ENCODE measurements at places on chromosomes 2 and 18.

DNA sequence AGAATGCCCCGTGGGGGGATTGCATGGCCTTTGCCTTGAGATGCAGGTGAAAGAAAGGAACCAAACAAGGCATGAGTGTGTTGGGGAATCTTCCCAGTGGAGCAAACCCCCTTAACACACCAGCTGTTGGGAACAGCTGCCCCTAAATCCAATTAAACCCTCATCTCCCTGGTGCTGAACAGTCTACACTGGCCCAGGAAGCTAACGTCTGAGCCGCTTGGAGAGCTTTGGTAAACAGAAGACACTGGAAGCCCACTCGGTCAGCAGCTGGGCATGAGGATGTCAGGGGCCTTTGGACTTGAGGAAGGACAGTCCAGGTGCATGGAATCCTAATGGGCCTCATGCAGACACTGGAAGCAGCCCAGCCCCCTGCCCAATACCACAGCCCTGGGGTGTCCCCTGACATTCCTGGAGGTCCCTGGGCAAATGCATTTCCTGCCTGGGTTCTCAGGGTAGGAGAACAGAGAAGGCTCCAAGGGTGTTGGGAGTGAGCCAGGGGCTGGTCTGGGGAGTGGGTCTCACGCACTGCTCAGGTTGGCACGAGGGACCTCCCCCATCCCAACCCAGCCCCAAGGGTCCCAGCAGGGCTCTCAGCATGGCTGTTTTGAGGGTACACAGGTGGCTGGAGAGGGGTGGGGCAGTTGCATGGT lies 37.7 kb downstream of the GBX2 start:
- DNase-seq: no peak

DNA sequence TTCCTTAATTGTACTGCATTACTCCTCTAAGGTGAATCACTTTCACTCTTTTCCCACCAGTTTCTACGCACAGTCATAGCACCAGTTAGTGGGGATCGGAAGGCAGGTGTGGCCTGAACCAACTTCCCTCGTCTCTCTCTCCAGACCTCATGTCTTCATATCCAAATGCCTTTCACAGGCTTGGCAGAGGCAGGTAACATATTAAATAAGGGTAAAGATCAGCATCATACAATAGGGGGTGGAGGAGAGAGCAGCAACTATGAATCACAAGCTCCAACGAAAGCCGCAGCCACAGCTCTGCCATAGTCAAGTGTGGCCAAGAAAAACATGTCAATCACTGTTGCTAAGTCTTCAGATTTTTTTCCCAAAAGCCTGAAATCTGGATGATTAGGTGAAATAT lies 40.3 kb downstream of the AP1S3 start:
- no peak for DNase-seq

- no peak for DNase-seq
These were observed 166.8 kb downstream of the KCNS3 start for GRCh38 chr2:18045230-18045629.

GRCh38 chr2:26941486-26941885 lies 29.0 kb upstream of the MAPRE3 start:
- no peak for DNase-seq

GRCh38 chr2:95271381-95271971 lies 2.8 kb upstream of the PROM2 start:
- no peak for DNase-seq

DNA sequence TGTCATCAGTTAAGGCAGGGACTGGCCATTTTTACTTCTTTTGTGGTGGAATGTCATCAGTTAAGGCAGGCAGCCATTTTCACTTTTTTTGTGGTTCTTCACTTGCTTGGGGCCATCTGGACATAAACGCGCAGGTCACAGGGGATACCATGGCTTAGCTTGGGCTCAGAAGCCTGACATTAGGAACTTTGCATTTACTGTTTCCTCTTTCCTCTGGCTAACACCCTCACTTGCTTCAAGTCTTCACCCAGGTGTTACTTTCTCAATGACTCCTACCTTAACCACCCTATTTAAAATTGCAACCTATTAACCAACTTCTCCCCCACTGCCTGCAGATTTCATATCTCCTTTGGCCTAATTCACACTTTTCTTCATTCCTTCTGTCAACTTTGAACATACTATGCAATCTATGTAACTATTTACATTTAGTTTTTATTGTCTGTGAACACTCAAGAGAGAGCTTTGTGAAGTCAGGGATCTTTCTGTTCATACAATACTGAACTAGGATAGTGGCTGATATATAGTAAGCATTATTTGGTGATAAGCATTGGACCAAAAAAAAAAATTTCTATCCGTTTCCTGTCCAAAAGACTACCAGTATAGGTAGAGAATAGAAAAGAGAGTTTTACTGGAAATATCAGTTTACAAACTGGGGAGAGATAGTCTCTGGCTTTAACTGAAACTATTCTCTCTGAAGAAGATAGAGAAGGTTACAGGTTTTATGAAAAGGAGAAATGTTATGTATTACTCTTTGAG lies 600.1 kb upstream of the ZNF804A start:
- DNase-seq: no peak

DNA sequence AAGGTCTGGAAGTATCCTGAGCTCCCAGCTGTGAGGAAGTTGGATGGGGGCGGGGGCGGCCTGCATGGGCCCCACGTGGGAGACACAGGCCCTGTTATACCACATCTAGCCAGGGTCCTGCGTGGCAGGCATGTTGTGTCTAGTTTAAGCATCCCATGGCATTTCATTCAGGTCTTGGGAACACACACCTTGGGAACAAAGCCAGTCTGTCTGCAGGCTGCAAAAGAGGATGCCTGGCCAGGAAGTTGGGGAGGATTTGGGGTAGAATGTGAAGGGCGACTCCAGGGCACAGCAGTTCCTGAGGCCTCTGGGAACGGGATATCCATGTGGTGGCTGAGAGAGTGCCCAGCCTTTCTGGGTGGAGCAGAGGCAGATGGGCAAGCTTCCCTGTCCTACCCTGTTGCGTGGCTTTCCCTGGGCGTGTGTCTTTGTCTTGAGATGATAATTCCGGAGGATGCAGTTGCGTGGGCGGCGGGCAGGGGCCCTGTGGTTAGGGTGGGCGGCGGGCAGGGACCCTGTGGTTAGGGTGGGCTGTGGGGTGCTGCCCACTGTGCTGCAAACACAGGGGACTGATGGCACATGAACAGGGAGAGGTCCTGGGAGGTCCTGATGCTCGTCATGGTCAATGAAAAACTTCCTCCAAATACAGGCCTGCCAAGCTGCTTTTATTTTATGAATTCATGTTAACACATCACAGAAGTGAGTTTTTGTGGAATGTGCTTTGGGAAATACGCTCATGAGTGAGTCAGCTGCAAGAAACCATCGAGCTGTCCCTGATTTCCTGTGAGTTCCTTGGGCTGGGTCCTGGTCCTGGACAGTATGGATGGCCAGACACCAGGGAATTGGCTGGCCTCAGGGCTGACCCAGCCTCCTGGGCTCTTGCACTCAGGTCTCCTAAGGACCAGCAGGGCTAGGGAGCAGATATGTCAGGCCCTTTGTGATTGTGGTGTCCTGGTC lies 90.0 kb upstream of the HS6ST1 start:
- DNase-seq: no peak

GRCh38 chr2:5867056-5867455 lies 174.9 kb downstream of the SOX11 start:
- no peak for DNase-seq

- DNase-seq: no peak
These were observed at the start of gene EVA1A for GRCh38 chr2:75560768-75561565. Gene EVA1A, minus strand, starts transcription at chr2:75560939. Its CDS starts 42,799 bp downstream, at chr2:75518140.

DNA sequence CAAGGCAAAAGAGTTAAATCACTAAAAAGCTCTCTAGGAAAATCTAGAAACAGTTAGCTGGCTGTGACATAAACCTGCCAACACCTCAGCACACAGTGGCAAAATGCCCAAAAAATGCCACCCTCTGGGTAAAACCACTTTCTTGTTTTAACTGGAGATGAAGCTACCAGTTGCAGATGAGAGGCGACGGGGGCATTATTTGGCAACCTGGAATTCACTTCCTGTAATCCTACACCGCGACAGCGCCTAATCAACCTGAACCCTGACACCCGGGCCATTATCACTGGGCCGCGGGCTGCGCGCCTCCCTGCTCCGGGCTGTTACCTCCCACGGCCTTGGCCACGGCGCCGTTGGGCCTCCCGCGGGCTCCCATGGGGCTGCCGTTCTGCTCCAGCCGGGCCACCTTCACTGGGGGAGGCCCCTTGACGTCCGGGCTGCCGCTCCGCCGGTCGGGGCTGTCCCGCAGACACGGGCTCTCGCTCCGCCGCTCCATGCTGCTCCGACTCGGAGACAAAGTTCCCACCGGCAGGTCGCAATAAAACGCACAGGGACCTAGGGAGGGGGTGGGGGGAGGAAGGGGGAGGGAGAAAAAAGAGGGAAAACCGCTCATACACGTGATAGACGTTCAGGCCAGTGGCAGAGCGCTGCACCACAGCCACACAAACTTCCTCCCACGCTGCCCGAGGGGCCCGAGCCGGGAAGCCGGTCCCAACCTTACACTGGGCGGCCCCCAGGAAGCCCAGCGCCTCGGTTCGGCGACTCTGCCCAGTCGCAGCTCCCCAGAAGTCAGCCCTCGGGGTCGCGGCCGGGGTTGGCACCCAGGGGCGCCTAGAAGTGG lies 2.0 kb downstream of the SATB2 start:
- no peak for DNase-seq

- no peak for DNase-seq
These were observed 39.4 kb downstream of the CMPK2 start for GRCh38 chr2:6826081-6826913.

DNA sequence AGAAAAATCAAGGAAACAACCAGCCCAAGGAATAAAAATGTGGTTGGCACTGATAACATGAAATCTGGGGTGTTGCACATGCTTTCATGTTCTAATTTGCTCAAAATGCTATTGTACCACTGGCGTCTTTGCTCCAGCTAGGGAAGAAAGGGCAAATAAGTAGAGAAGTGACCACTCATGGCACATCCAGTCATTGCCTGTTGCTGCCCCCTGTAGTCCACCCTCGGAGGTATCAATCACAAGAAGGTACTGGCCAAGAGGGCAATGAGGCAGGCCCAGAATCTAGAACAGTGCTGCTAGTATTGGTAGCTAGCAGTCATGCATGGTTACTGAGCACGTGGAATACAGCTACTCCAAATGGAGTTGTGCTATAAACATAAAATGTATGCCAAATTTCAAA lies 213.4 kb downstream of the CDCA7 start:
- DNase-seq: no peak

GRCh38 chr2:36406296-36406695 lies 50.7 kb downstream of the CRIM1 start:
- no peak for DNase-seq

DNA sequence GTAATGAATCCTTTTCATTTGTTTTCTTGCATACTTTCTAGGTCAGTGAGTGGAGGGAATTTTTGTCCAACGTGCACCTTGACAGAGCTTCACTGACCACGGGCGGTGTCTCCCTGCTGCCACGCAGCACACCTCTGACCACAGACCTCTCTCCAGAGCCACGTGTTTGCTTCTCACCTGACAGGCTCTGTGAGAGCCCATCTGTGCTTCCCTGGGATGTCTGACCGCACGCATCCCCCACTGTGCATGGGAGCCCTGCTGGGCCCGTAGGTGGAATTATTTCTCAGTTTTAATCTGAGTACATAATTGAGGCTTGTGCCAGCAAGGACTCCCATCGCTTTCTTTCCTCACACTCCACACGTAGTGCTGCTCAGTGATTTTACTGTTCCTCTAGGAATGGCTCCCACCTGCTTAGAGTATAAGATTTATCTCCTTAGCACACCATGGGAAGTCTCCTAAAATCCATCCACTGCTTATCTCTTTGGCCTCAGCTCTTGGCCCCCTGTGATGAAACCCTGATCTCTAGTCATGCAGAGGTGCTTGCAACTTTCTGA lies 482.6 kb downstream of the TSN start:
- no peak for DNase-seq

- DNase-seq: no peak
These were observed 292.1 kb downstream of the SLC4A3 start for GRCh38 chr2:219919506-219919905.

- DNase-seq: no peak
These were observed 149.9 kb downstream of the TTC27 start for GRCh38 chr2:32777714-32778113.

- no peak for DNase-seq
These were observed 241.6 kb downstream of the RPIA start for GRCh38 chr2:88933091-88933490.

DNA sequence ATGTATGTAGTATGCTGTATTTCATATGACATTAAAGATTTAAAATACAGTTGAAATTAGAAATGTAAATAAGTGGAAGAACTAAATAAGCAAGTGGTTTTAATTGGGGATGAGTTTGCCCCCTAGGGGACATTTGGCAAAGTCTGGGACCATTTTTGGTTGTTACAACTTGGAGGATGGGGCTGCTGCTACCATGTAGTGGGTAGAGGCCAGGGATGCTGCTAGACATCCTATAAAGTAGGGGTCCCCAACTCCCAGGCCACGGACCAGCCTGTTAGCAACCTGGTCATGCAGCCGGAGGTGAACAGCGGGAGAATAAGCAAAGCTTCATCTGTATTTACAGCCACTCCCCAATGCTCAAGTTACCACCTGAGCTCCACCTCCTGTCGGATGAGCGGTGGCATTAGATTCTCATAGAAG lies 27.9 kb upstream of the ASNSD1 start:
- no peak for DNase-seq

DNA sequence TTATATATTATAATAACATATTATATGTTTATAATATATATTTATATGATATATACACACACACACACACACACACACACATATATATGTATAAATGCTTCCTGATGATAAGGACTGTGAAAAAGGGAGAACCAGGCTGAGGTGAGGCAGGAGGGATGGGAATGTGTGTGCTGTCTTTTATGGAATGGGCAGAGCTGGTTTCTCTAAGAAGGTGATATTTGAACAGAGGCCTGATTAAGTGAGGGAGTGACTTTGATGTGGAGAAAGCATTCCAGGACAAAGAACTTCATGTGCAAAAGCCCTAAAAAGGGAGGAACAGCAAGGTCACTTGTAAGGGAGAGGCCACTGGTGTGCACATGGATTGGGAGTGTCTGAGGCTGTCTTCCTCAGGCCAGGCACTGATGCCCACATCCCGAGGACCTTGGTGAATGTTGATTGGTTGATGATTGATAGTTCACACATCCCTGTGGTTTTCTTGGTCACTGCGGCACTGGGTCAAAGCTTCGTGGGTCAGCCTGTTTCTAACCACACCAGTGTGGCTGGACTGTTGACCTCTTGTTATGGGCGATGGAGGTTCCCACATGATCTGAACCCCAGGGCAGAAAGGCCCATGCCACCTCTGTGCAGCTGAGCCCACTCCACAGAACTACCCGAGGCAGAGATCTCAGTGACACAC lies 196.9 kb downstream of the MYCN start:
- no peak for DNase-seq

GRCh38 chr18:59048048-59048363 lies 91.7 kb upstream of the SEC11C start:
- DNase-seq: no peak

DNA sequence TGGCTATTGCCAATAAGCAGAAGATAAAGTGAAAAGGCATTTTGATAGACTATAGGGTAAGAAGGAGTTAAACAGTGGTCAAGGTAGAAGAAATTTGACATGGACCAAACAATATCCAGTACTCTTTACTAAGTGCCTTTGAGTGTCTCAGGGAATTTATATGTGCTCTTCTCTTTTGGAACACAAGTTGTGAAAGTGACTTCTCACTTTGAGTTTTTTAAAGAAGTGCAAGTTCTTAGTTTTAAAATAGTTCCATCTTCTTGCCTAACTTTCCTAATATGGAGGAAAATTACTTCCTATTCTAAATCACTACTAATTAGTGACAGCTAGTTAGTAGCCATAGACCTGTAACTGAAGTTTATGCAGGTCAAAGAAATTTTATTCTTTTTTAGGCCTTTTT lies 63.4 kb downstream of the AFTPH start:
- DNase-seq: no peak

Measured in D721Med (cell line).